ENCODE measurements at places on chromosomes 1 and 21. TPM values are rescaled to one million over a fixed set of nuclear protein-coding genes. Genes with fewer than 3 reads are reported as not detected.

DNA sequence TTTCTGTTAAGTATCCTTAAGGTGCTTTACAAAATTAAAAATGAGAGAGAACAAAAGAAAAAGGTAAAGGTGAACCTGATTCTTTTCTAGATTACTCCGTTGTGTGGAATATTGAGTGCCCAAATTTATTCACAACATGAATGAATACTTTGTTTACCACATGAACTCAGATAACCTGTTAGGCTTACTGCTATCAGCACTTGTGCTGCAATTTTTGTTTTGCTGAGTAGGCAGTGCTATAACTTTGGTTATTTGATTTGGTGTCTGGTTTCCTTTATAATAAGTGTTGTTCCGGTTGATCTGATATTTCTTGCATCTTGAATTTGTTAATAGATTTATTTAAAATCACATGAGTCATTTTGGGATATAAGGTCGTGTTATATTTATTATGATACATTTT is 195.9 kb downstream of the NEGR1 start:
- H3K4me3 ChIP-seq: no peak overlapping the region
- no peaks in the 10 kb centered on the region for H3K27me3 ChIP-seq
- DNase-seq: no peak
- no peaks in the 10 kb centered on the region for H3K4me1 ChIP-seq
- no peak overlapping the region for H3K27ac ChIP-seq

The KCNQ4 gene
- total RNA-seq: 0.63 TPM

GRCh38 chr1:181386951-181387350 is 96.4 kb upstream of the CACNA1E start:
- no peaks in the 10 kb centered on the region for H3K27me3 ChIP-seq
- no peak overlapping the region for H3K4me3 ChIP-seq
- no peak overlapping the region for H3K27ac ChIP-seq
- no peaks in the 10 kb centered on the region for H3K4me1 ChIP-seq

The CELA3B gene
- total RNA-seq: not detected

GRCh38 chr1:67632811-67633655 is 52.0 kb upstream of the GADD45A start:
- H3K4me1 ChIP-seq: no peaks in the 10 kb centered on the region
- no peak overlapping the region for H3K4me3 ChIP-seq
- H3K27ac ChIP-seq: no peak overlapping the region
- H3K27me3 ChIP-seq: no peaks in the 10 kb centered on the region
- DNase-seq: peak; percentile 59

DNA sequence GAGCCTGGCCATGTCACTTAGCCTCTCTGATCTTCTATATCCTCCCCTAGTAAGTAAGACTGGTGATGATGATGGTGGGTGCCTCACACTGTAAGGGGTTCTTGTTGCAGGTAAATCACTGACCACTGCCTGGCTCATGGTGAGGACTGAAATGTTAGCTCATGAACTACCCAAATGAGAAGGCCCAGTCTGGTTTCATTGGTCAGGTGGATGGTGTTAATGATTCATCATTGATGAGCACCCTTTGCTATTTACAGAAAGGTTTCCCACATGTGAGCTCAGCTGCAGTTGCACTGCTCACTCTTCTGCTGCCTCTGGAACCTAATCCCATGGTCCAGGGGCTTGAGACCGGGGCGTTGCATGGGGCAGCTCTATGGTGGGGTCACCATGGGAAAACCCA is 417.7 kb downstream of the PRDM2 start:
- DNase-seq: no peak
- no peak overlapping the region for H3K4me3 ChIP-seq
- no peak overlapping the region for H3K27ac ChIP-seq
- no peaks in the 10 kb centered on the region for H3K27me3 ChIP-seq
- H3K36me3 ChIP-seq: no peaks in the 10 kb centered on the region

The SLC1A7 gene
- not detected for total RNA-seq

DNA sequence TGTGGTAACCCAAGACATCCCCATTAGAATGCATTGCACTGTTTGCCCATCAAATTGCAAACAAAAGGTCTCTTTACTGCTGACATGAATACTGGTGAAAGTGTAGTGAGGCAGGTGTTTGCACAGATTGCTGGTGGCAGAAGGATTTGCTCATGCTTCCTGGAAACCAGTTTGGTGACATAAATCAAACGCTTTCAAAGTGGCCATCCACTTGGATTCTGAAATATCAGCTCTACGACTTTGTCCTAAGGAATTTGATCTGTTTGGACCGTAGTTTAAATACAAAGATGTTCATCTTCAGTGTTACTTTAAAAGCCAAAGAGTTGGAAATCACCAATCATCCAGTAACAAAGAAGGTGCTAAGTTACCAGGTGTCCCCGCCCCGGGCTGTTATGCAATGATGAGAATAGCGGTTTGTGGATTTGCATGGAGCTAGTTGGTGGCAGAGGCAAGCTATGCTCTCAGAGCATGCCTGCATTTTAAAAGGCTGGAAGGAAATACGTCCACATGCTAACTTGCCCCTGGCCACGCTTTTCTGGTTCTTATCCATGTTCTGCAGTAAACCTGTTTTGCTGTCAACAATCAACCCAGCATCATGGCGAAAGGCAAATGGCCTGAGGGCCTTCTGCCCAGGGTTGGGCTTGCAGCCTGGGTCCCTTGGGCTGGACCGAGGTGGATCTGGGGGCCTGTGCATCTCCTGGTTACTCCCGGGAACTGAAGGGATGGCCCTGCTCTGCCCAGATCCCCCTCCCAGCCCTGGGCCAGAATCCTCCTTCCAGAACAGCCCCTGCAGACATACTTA is 49.2 kb downstream of the UMODL1 start:
- DNase-seq: no peak
- no peak overlapping the region for H3K4me3 ChIP-seq
- no peaks in the 10 kb centered on the region for H3K36me3 ChIP-seq

DNA sequence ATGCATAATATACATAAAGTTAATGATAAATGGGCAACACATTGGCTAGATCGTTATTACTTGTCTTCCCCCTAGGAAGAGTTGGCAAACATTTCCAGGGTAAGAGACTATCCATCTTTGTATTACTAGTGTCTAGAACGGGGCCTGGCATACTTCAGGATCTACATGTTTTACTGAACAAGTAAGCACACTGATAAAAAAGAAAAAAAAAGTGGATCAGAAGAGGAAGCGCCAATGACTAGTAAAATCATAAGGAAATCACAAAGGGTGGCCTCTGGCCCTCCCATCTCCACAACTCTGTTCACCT is 482 bp downstream of the TM2D1 start:
- H3K27me3 ChIP-seq: no peaks in the 10 kb centered on the region
- peaks cover 24% of the 10 kb centered on the region for H3K4me1 ChIP-seq
- H3K36me3 ChIP-seq: peaks cover 5% of the 10 kb centered on the region
- H3K27ac ChIP-seq: peak overlapping the region; percentile 97

DNA sequence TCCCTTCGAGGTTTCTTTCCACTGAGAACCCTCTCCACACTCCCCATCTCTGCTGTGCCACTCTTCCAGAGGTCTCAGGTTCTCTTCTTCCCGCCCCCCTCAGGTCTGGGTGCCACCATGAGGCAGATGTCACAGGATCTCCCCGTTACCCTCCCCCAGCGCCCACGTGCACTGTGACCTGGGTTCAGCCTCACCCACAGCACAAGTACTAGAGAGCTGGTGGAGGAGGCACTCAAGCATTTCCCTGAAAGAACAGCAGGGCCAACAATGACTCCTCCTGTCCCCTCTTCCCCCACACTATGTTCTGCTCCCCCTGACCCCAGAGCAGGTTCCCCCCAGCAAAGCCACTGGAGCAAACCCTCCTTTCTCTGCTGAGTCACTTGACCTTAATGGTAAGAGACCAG is 14.3 kb downstream of the PLEKHA6 start:
- H3K27ac ChIP-seq: no peak overlapping the region
- no peak overlapping the region for H3K4me3 ChIP-seq
- peaks cover 7% of the 10 kb centered on the region for H3K27me3 ChIP-seq
- H3K36me3 ChIP-seq: no peaks in the 10 kb centered on the region
- H3K4me1 ChIP-seq: peaks cover 15% of the 10 kb centered on the region

GRCh38 chr21:36059823-36060158 is 535 bp downstream of the SETD4 start:
- H3K27me3 ChIP-seq: no peaks in the 10 kb centered on the region
- peaks cover 22% of the 10 kb centered on the region for H3K36me3 ChIP-seq
- peak overlapping the region; percentile 92 for H3K4me3 ChIP-seq
- DNase-seq: peak; percentile 83

The CFAP298 gene
- total RNA-seq: 35.6 TPM

- DNase-seq: no peak
- H3K36me3 ChIP-seq: no peaks in the 10 kb centered on the region
- no peak overlapping the region for H3K4me3 ChIP-seq
- H3K27me3 ChIP-seq: no peaks in the 10 kb centered on the region
These were observed 13.0 kb upstream of the ACBD6 start for GRCh38 chr1:180515364-180515763.

The ETV3L gene
- not detected for total RNA-seq

- H3K4me3 ChIP-seq: no peak overlapping the region
- no peaks in the 10 kb centered on the region for H3K36me3 ChIP-seq
- peaks cover 12% of the 10 kb centered on the region for H3K4me1 ChIP-seq
- no peak for DNase-seq
These were observed 43.0 kb upstream of the AK4 start for GRCh38 chr1:65104854-65105534.

GRCh38 chr1:218665221-218665620 is 320.1 kb downstream of the TGFB2 start:
- no peak for DNase-seq
- H3K4me3 ChIP-seq: no peak overlapping the region
- peak overlapping the region; percentile 88 for H3K27ac ChIP-seq
- no peaks in the 10 kb centered on the region for H3K27me3 ChIP-seq

The PRRX1 gene
- total RNA-seq: 358 TPM

The EFNA3 gene
- total RNA-seq: 2.1 TPM

The TSPEAR gene
- not detected for total RNA-seq

- no peaks in the 10 kb centered on the region for H3K27me3 ChIP-seq
- no peak overlapping the region for H3K27ac ChIP-seq
- H3K4me3 ChIP-seq: no peak overlapping the region
- H3K36me3 ChIP-seq: no peaks in the 10 kb centered on the region
- DNase-seq: no peak
These were observed 113.6 kb upstream of the IGSF21 start for GRCh38 chr1:17994046-17994445.

Measured in osteocyte (in vitro differentiated cells).